ENCODE measurements at places on chromosomes 5 and 9. TPM values are rescaled to one million over a fixed set of nuclear protein-coding genes. Genes with fewer than 3 reads are reported as not detected.

DNA sequence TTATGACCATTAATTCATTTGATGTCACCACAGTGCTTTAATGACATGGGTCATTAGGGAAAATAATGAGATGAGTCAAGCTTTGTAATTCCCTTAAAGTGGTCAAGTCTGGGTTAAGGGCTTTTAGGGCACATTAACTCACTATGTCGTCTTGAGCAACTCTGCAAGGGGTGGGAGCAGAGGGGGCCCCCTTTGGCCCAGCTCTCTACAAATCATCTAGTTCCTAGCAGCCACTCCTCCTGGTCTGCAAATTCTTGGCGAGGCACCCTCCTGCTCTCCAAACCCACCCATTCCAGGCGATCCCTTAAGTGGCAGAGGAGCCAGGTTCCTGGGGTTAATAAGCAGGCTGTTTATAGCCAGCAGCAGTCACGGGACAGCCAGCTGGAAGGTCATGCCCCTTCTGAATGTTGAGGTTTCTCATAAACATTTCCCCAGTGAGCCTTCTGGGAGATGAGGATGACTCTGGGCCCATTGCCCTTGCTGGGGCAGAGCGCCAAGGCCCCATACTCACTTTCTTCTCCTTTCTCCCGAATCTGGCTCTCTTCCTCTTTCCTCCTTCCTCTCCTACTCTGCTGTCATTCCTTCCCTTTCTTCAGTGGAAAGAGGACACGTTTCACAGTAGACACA, 14.3 kb upstream of the GPX3 start:
- DNase-seq = peak; percentile 59

GRCh38 chr9:108704156-108704852, 151.5 kb downstream of the ACTL7B start:
- no peak for DNase-seq

The C9 gene
- not detected for total RNA-seq

DNA sequence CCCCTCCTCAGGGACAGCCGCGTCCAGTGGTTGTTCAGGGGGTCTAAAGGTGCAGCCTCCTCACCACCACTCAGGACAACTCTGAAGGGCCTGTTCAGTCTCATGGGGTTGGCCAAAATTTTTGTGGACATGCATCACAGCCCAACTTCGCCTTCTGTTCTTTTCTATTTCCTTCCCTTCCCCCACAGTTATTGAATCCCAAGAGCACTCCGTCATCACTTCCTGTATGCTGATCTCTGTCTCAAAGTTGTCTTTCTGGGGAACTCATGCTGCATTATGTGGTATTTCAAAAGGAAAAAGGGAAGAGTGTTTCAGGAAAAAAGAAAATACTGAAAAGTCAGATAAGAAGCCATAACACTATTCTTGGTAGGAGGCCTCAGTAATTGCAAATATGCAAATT, 355.4 kb downstream of the CAAP1 start:
- no peak for DNase-seq

- DNase-seq = no peak
These were observed 259.4 kb upstream of the EFNA5 start for GRCh38 chr5:107930092-107930491.

GRCh38 chr9:69768716-69769115, 8.9 kb upstream of the PTAR1 start:
- no peak for DNase-seq

GRCh38 chr9:684941-685340, 156.6 kb upstream of the DMRT1 start:
- DNase-seq = no peak

GRCh38 chr9:85940275-85940831, 593 bp upstream of the NAA35 start:
- no peak for DNase-seq

GRCh38 chr5:115180165-115180709, 10.5 kb upstream of the TRIM36 start:
- DNase-seq = peak; percentile 16

The PHF24 gene
- 0.67 TPM for total RNA-seq

The ADAMTSL1 gene
- 4.3 TPM for total RNA-seq

The GCNT4 gene
- total RNA-seq = 3.1 TPM

All from thyroid gland (tissue), 4 donors.